ENCODE measurements at places on chromosomes 5 and 9.

DNA sequence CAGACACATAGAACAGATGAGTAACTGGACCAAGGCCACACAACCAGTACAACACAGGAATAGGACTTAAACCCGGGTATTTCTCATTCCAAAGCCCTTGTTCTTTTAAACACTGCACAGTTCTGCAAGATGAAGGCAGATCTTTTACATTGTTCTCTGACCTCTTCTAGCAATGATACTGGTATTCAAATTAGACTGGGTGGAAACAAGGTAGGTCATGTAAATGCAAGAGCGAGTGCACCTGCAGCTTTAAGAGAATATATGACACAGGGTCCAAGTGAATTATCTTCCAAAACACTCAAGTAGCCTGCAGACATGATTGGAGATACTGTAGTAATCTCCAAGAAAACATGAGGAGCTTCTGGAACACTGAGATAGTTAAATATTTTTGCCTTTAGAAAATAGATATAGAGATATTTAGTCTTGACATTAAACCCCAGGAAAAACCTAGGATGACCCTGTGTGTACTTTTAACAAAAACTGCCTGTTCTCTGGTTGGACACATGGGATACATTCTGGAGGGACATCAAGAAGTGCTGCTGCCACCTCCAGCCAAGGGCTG, 130.6 kb upstream of the EPB41L4A start:
- DNase-seq: no peak

DNA sequence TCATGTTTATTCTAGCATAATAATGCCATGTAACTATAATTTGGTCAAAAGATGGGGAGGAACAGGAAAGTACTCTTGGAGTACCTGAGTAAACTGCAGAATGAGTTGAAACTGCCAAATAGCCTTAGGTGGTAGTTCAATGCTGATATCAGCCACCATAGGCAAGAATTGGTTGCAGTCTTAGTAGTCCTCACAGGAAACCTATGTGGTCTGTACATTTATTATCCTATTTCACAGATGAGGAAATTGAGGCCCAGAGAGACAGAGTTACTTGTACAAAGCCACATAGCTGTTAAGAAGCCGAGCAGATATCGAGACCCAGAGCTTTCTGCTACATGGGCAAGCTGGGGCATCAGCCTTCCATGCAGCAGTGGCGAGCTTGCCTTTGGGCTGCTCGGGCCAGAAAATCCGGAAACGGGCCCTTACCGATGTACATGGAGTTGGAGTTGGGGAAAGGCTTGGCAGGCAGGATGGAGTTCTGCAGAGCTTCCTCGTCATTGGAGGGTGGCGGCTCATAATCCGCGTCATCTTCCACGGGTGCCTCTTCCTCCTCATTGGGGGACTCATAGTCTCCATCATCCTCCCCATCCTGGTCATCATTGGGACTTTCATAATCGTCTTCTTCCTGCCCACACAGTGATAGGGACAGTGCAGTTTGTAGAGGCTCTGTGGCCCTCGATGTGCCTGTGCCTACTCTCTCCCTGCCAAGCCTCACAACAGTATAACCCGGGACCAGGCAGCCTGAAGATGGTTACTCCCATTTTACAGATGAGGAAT, 27.1 kb downstream of the LCP2 start:
- DNase-seq: no peak

- no peak for DNase-seq
Observed at GRCh38 chr5:115686051-115686737, 60.4 kb upstream of the TMED7 start.

- no peak for DNase-seq
Observed at GRCh38 chr9:111957856-111958631, 61.4 kb downstream of the UGCG start.

- DNase-seq: peak; percentile 82
Observed at GRCh38 chr5:172806897-172807672, 27.0 kb upstream of the ERGIC1 start.

GRCh38 chr5:145743396-145744061, 91.6 kb downstream of the PRELID2 start:
- no peak for DNase-seq

DNA sequence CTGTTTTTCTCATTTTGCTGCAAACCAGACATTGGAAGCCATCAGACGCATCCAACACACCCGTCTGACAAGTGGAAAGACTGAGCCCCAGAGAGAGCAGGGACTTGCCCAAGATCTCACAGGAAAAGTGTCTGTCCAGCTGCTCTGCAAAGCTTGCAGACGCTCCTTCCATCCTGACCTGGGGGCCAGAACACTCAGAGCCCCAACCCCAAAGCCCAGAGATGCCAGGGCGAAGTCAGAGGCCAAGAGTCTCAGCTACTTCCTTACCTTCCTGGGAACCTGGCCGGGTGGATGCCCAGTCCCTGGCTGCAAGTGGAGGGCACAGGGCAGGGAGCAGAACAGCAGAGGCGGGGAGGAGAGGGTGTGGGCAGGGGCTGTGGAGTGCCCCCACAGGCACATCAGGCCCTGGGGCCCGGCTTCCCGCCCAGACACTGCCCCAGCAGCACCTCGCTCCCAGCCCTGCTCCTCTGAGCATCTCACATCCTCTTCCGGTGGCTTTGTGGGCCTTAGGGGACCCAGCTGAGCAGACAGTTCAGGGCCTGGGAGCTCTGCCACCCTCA, 9.7 kb upstream of the RALGDS start:
- DNase-seq: no peak

DNA sequence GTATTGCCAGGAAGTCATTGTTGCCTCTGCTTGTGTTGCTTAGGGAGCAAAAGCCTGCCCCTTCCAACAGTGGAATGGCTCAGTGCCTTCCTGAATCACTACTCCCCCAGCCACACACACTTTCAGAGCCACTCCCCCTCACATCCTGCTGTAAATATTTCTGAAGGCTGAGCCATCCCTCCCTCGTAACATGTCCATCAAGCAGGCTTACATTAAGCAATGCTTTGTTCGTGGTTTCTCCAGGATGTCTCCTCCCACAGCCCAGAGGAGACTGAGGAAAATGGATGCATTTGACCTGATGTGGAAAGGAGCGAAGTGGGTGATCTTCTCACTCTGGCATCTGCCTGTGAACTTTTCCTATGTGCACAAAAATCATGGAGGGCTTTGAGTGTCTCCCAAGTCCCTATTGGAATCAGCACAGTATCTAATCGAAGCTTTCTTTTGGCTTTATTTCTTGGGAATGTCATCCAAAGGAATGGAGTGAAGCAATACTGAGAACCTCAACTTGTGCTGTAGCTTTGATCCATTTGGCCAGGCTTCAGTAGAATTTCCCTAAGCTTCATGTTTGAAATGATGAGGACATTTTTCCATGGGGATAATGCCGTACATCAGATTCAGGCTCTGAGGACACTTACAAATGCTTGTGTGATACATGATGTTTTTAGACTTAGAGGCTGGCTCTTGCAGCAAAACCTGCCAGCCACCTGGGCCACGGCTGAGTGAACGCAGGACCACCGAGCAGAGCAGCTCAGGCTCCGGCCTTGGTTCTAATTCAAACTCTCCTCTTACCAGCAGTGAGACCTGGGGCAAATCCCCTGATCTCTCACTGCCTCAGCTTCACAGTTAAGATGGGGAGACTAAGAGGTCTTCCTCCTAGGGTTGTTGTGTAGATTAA, 389.1 kb downstream of the ENC1 start:
- DNase-seq: no peak

DNA sequence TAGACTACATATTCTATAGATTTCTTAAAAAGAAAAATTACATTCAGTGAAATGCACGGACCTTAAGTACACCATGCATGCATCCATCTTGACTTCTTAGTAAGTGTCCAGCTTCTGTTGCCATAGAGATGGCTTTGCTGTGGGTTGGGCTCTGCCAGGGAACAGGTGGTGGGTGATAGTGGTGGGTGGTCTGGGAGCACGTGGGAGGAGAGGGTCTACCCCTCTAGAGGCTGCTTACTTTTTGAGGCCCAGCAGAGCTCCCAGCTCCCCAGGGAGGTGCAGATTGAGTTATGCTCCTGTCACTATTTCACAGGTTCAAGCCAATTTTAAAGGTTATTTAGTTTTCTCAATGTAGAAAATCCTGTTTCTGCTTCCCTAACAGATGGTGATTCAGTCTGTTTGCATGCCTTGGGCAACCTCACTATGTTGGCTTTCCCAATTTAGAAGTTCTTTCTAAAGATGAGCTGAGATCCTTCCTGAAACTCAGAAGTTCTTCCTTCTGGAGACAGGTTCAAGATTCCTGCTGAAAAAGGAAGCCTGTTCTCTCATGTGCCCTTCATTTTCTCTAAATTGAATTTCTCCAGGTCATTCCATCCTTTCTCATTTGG, 107.4 kb upstream of the LHFPL2 start:
- no peak for DNase-seq

- DNase-seq: no peak
Observed at GRCh38 chr5:113061846-113062780, 85.5 kb downstream of the DCP2 start.

DNA sequence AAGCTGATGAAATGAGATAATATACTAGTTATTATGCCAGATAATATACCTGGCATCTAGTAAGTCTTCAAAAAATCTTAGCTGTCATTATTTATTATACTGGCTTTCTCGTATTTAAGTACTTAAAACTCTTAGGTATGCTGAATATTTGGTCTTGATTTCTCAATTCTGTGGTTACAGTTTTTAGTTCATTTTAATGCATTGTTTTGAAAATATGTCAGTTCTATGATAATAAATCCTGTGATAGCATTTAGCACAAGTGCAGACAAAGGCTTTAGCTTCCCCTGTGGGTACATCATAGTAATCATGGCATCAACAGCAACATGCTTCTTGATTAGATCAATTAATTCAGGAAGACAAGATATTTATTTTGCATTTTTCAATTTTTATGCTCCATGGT, 133.0 kb downstream of the SMC2 start:
- no peak for DNase-seq

- DNase-seq: no peak
Observed at GRCh38 chr5:100539519-100539918, 4.3 kb downstream of the FAM174A start.

GRCh38 chr5:102920762-102921161, 165.7 kb downstream of the PAM start:
- DNase-seq: no peak

DNA sequence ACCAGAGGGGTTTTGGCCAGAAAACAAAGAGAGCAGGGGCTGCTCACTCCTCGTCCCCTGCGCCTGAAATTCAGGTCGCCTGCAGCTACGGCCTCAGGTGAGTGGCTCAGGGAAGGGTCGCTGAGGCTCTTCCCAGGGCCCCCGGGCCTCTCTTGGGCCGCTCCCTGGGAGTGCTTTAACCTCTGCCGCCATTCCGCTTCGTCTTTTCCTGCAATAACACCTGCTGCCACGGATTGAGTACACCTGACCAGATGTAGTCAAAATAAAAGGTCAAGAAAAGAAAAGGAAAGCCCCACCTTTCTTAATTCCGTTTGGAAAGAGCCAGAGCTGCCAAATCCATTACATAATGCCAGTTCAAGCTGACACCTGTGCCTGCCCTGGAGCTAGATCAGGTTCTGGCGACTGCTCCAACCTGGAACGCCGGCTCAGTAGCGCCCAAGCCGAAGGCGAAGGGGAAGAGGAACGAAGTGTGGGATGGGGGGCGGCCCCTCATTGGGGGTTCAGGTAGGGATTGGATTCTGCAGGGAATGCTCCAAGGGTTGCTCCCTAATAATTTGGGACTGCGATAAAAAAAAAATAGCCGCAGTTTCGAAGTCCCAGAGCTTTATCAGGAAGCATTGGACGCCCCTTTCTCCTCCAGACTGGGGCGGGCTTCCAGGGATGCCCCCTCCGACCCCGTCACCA, 193.9 kb downstream of the MEF2C start:
- DNase-seq: no peak

DNA sequence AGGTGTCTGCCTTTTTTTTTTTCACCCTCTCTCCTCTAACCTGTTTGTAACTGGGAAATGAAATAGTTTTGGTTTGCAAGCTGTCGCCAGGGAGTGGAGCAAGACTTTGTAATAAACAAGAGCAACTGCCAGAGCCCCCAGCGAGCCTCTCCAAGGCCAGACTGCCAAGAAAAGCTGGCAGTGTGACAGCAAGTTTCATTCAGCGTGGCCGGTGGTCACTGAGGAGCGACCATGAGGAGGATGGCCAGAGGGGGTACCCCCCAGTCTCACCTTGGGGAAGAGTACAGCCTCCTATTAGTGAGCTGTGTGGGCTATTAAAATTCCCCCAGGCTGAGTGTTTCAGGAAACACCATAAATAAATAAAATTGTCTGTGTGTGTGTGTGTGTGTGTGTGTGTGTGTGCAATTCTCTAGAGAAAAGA, 49.9 kb downstream of the ZFAND5 start:
- no peak for DNase-seq

GRCh38 chr5:4875942-4876341, 264.2 kb upstream of the ADAMTS16 start:
- DNase-seq: no peak

- DNase-seq: no peak
Observed at GRCh38 chr5:169050636-169051035, 250.3 kb downstream of the SLIT3 start.

GRCh38 chr5:64147849-64148441, 17.7 kb upstream of the RNF180 start:
- no peak for DNase-seq

GRCh38 chr9:132679946-132680625, 9.8 kb downstream of the GTF3C4 start:
- DNase-seq: no peak

DNA sequence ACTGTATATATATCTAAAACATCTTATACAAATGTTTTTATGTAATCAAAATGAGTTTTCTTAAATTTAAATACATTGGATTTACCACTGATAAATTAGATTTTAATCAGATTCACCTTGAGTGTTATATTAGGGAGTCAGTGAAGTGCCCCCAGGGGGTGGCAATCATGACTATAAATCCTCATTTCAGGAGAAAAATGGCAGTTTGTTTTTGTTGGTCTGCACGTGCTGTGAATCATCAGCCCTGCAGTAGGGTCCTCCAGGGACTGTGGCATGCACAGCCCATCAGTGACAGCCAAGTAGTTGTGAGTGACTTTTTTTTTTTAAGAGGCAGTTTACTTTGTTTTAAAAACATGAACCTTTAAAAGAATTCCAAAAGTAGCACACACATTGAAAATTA, 65.2 kb downstream of the ZSWIM6 start:
- no peak for DNase-seq

GRCh38 chr5:175452166-175452565, 8.2 kb upstream of the DRD1 start:
- DNase-seq: no peak

- no peak for DNase-seq
Observed at GRCh38 chr9:116099821-116100220, 53.8 kb upstream of the PAPPA start.

- DNase-seq: no peak
Observed at GRCh38 chr9:117334101-117334500, 80.8 kb downstream of the ASTN2 start.

DNA sequence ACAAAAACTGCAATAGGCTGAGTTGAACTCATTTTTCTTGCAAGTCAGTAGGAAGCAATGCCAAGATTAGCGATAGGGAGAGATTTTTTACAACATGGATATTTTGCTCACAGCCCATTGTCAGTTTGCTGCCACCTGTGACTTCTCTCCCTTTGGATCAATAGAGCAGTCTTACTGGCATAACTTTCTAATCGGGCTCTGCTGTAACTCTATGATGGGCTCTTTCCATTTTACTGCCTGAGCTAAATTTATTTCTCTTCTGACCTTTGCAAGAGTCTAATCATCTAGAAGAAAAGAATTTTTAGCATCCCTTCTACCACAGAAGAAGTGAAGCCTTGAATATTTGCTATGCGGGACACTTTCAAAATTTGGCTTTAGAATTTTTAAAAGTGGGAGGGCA, 53.6 kb upstream of the SGCD start:
- no peak for DNase-seq

- DNase-seq: no peak
Observed at GRCh38 chr5:79285833-79286232, 49.9 kb downstream of the JMY start.

- no peak for DNase-seq
Observed at GRCh38 chr9:138024831-138025291, 147.3 kb downstream of the CACNA1B start.
